Dermis microvascular lymphatic vessel endothelial cell (primary cell): ENCODE measurements at places on chromosomes 2 and 18. TPM values are rescaled to one million over a fixed set of nuclear protein-coding genes. Genes with fewer than 3 reads are reported as not detected.

DNA sequence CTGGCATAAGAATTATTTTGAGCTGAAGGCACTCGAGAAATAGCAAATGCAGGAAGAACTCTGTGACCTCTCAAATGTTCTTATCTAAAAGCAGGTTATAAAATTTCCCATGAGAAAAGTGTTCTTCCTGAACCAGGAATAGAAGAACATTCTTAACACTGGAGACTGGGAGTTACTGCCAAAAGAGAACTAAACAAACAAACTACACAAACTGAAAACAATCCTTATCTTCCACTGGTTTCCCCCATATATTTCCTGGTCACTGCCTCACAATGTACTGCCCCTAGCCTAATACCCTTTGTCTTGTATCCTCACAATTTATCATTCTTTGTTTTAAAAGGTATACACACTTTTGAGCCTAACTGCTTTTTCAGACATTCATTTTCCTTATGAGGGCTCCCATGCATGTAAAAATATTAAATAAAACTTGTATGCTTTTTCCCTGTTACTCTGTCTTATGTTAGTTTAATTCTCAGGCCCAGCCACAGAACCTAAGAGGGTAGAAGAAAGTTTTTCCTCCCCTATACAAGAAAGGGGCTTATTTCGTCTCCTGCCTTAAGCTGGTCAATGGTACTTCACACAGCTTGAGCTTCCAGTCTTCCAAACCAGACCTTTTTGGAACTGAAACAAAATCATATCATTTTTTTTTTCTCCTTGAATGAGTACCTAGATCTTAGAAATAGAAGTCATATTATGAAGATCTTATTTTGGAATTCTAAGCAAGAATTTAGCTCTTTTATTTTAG is 110.6 kb downstream of the MSTN start:
- DNase-seq: peak; percentile 95

- DNase-seq: no peak
Observed at GRCh38 chr2:85168942-85169341, 35.8 kb downstream of the TCF7L1 start.

The ABCG8 gene
- not detected in 2 replicates for total RNA-seq

The THAP4 gene
- 36.5 and 44.8 TPM in 2 replicates for total RNA-seq

- DNase-seq: no peak
Observed at GRCh38 chr2:150571121-150571520, 83.7 kb upstream of the RND3 start.

The TWIST2 gene
- 0.38 TPM in 1 of 2 replicates, not detected in the other for total RNA-seq

DNA sequence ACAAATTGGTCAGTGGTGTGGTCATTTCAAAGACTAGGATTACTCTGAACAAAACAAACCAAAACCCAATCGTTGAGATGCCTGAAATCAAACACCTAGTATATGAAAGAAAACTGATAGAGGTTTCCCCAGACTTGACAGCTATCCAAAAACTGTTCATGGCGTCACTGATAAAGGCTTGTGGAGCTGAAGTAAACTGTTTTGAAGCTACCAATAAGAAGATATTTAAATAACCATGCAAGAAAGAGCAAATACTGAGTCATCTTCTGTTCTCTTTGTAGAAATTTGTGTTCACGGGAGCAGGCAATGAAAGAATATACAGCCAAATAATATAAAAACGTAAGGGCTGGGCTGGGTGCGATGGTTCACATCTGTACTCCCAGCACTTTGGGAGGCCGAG is 7.5 kb upstream of the COLEC11 start:
- no peak for DNase-seq

DNA sequence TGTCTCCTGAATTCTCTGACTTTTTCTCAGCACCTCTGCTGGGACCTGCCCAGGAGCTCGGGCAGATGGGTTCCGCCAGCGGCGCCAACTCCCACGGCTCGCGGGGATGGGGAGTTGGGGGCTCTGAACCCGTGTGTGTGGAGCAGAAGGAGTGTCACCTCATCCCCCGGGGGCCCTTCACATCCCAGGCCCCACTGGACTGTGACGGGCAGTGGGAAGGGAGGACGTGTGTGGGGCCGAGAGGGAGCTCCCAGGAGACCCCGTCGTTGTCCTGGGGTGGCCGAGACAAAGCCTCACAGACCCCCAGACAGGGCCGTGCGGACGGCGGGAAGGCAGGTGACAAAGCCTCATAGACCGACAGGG is 130.0 kb upstream of the CTDP1 start:
- DNase-seq: no peak

The CSRNP3 gene
- total RNA-seq: 0.13 and 0.38 TPM in 2 replicates

The KCNIP3 gene
- 0.13 TPM in 2 replicates for total RNA-seq

- no peak for DNase-seq
Observed at GRCh38 chr2:12533337-12534005, 183.3 kb upstream of the TRIB2 start.

DNA sequence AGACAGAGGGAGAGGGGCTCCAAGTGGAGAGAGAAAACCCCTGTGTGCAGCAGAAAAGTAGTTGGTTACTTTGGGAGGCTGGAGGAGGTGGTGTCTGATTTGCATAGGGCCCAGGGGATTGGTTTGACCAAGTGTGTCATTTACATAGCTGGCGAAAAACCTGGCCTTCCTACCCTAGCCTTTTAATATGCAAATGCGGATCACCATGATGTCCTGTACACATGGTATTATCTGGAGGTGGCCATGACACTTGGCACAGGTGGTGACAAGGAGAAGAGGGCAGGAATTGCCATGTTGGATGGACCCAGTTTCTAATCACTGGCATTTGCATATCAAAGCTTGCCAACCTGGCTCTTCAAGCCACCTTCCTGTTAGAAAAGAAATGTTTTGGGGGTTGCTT is 120.8 kb upstream of the CHAC2 start:
- no peak for DNase-seq

The STRN gene
- 15.0 and 19.0 TPM in 2 replicates for total RNA-seq

The RAX gene
- total RNA-seq: not detected in 2 replicates

The MEX3C gene
- 29.0 and 30.2 TPM in 2 replicates for total RNA-seq

- no peak for DNase-seq
Observed at GRCh38 chr2:31762085-31762484, 181.3 kb upstream of the SRD5A2 start.

- DNase-seq: no peak
Observed at GRCh38 chr2:65443509-65444186, 11.2 kb upstream of the SPRED2 start.

GRCh38 chr2:12277241-12278034 is 439.3 kb upstream of the TRIB2 start:
- DNase-seq: no peak

- no peak for DNase-seq
Observed at GRCh38 chr2:70832386-70832785, 3.2 kb downstream of the CD207 start.

DNA sequence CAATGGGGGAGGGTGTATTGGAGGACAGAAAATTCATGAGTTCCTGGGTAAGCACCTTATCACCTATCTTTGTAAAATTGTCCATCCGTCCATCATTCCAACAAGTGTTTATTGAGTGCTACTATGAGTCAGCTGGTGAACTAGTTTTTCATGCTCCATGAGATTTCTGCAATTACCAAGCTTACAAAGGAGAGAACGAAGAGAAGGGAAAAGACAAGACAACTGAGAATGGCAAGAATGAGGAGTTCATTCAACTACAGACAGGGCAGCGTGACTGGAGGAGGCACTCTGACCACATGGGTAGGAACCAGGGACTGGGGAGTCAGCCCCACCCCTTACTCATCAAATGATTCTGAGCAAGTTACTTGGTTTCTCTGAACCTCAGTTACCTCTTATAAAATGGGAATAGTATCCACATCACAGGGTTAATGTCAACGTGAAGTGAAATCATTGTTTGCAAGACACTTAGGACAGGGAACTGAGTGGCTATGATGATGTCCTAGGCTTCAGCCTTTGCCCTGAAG is 18.6 kb upstream of the TXNDC2 start:
- no peak for DNase-seq

DNA sequence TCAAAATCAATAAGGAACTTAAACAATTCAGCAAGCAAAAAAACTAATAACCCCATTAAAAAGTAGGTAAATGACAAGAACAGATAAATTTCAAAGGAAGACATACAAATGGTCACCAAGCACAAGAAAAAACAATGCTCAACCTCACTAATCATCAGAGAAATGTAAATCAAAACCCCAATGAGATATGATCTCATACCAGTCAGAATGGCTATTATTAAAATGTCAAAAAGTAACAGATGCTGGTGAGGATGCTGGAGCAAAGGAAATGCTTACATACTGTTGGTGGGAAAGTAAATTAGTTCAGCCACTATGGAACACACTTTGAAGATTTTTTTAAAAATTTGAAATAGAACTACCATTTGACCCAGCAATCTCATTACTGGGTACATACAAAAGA is 538.0 kb downstream of the TMX3 start:
- DNase-seq: no peak

GRCh38 chr2:119897736-119898395 is 115.0 kb upstream of the EPB41L5 start:
- DNase-seq: no peak

The SERPINB4 gene
- 0.13 TPM in 1 of 2 replicates, not detected in the other for total RNA-seq

The EFEMP1 gene
- 3,306 and 7,589 TPM in 2 replicates for total RNA-seq

DNA sequence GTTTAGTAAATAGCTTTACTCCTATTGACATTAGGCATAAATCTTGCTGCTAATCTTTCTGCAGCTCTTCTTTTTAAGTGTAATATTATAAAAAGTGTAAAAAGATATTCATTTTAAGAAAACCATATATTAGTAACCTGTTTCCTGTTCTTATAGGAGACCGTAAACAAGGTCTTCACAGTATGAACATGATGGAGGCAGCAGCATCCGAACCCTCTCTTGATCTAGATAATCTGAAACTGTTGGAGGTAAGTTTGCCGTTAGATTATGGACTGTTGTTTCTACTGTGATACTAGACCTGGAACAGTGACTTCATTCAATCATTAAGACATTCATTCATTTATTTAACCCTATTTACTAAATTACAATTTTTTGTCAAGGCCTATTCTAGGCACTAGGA is 120.0 kb upstream of the FAM117B start:
- no peak for DNase-seq

DNA sequence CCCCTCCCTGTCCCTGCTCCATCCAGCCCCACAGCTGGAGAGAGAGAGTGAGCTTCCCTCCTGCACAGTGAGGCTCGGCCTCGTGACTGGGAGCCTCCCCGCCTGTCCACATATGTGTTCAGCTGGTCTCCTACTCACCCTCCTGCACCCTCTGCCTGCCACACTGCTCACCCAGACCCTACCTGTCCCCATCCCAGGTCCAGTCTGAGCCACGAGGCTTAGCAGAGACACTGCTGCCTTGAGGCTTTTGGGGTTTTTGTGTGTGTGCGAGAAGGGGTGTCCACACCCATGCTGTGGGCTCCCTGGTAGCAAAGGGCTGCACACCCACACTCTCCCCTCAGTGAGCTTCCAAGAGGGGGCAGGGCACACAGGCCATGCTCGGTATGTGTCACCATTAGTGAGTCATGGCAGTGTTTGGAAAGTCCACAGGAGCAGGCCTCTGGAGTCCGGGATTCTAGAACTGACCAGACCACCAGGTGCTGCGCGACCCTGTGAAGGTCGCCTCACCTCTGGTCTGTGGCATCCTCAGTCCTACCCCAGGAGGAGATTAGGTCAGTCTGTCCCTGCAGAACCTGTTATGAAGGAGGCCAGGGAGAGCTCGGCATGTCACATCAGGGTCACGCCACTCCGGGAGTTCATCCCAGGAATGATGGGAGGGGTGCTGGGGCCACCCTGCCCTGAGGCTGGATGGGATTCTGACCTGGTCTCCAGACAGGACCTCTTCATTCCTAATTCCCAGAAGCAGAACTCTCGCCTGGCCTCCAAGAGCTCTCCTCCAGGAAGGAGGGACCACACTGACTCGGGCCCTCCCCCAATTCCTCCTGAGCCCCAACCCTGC is 39.9 kb upstream of the SMAD7 start:
- peak; percentile 9 for DNase-seq
